ENCODE measurements at places on chromosomes 6 and 20.
A peak's percentile ranks its signal among the peaks of the same experiment; 100 is the strongest.

DNA sequence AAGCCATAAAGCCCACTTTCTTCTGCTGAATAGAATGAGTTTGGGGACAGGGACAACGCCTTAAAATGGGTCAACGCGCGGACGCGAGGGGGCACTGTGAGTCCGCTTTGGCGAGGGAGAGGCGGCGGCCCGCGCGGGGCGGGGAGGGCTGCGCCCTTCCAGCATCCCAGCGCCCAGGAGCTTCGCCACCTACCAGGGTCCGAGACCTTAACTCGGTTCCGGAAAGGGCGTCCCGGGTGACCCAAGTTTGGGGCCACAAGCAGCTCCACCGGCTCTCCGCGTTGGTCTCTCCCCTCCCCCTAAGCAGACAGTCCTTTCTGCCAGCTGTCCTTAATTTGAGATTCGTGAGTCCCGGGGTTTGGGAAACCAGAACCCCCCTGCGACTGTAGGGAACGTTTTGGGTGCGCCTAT, 1.8 kb upstream of the SAMD5 start:
- no peak for DNase-seq

DNA sequence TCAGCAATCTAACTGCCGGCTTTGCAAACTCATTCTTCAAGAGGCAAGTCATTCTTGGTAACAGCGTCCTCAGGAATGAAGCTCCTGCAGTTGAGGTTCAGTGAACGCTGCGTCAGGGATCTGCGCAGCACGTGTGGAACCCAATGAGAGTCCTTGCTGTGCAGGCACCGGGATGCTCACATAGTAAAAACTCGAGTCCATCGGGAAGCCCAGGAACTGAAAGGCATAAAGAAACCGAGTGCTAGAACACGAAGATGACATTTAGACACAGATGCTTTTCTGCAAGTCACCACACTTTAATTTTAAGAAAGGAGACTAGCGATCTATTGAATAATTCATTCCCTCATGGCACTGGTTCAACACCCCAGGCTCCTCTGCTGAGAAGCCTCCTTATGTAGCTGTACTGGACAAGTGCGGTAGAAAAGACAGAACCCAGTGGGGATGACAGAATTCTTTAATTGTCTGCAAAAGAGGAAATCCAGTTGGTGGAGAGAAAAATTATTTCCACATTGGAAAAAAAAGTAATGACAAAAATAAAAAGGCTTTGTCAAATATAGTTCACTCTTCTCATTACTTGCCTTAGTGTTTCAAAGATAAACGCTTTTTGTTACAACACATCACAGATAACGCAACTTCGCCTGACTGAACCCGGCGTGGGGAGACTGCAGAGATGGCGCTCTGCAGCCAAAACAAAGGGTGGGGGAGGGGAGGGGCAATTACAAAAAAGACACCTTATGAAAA, 1.9 kb upstream of the AFDN start:
- no peak for DNase-seq

- DNase-seq = no peak
These were observed 22.5 kb upstream of the HFE start for GRCh38 chr6:26064619-26065257.

GRCh38 chr6:52360601-52361413, 1.1 kb upstream of the PAQR8 start:
- DNase-seq = no peak

DNA sequence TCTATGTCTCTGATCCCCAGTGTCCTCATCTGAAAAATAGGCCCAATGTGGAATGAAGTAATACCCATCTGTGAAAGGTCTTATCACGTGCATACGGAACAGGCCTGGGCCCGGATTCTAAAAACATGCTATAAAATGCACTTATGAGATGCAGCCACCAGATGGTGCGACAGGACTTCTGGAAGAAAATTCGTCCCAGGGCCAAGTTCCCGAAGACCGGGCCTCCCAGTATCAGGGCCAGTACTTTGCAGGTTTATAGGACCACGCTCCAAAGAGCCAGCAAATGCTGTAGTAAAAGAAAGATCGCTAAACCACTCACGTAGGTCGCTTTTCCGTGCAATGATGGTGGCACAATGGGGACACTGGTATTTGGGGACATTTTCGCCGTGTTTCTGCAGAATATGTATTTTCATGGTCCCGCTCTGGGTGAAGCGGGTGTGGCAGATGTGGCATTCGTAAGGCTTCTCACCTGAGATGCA, 10.6 kb downstream of the CTCFL start:
- DNase-seq = peak; percentile 45

- DNase-seq = no peak
These were observed 60.8 kb upstream of the TBXT start for GRCh38 chr6:166228425-166228824.

GRCh38 chr6:25473447-25473846, 178.6 kb upstream of the SCGN start:
- DNase-seq = no peak

DNA sequence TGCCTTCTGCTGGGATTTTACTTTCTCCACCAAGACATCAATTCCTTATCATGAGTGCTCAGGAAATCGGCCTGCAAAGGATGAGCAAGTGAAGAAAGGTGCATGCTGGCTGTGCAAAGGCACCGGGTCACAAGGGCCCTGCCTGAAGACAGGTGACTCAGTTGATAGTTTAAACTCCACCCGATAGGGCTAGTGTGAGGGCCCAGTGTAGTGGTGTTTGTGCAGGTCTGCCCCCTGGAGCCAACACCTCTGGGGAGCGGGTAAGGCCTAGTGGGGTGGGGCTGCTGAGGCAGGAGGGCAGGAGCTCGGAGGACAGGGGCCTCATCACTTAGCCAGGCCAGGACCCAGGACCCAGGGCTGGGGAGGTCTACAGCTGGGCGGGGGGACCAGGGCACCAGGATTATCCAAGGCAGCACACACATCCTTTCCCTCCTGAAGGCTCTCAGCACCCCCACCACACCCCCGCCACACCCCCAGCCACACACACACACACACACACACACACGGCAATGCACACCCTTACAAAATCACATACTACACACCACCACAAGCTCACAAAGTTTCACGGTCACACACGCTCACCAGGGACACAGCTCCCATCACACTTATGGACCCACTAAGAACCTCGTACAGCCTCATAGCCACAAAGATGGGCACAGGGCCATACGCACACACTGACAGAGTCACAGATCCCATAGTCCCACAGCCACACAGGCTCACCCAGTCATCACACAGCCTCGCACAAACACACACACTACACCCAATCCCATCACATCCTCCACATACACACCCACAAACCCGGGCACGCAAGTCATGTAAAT, 75.4 kb downstream of the GRM4 start:
- no peak for DNase-seq

- no peak for DNase-seq
These were observed 259.4 kb upstream of the ECI2 start for GRCh38 chr6:4394786-4395185.

DNA sequence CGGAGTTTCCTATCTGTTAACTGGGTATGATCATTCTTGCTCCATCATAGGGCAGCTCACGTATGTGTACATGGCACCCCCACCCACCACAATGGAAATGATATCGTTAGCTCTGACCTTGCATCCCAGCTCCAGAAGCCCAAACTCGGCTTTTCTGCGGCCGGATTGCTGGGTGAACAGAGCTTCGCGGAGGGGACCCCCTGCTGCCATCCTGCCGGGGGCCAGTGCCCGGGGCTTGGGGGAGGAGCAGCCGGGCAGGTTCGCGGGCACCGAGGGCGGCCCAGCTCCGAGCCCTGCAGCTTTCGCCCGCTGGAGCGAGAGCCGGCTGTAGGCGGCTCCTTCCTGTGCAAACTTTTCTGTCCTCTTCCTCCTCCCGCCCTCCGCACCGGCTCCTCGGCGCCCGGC, 24.9 kb upstream of the FUCA2 start:
- DNase-seq = no peak

DNA sequence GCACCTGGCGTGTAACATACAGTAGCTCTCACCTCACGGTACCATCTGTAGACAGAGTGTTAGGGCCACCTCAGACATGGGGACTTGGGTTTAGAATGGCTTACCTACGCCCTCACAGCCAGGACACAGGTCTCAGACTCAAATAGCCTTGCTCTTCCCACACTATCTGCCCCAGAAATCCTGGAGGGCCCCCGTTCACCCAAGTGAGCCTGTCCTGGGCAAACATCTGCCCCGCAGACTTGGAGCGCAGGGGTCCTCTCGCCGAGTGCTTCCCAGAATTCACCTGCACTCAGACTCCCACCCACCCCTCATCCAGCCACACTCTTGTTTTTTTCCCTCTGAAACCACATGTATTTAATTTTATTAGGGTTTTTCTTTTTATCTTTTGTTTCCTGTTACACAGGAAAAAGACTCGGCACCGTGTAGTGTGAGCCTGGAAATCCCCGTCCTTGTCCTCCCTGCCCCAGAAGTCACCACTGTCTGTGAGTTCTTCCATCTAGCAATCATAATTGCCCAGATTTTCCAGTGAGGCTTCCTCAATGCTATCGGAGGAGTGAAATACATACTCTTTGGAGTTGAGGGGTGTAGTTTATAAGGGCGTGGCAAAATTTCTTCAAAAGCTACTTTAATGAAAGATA, 17.1 kb upstream of the MAP1LC3A start:
- DNase-seq = no peak

DNA sequence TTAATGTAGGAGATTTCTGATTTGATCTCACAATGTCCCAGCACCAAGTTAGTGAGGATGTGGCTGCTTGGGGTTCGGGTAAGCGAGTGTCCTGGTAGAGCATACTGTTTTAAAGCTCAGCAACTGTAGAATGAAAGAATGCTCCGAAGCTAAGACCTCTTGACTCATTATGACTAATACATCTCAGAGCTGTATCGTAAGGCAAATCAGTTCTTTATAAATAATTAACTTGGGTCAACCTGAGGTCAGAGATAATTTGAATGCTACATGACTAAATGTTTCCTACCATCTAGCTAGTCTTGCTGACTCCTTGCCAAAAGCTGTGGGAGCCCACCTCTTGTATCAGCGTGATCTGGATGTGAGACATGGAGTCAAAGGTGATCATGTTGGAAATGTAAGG, 128.8 kb upstream of the PDE7B start:
- DNase-seq = no peak

DNA sequence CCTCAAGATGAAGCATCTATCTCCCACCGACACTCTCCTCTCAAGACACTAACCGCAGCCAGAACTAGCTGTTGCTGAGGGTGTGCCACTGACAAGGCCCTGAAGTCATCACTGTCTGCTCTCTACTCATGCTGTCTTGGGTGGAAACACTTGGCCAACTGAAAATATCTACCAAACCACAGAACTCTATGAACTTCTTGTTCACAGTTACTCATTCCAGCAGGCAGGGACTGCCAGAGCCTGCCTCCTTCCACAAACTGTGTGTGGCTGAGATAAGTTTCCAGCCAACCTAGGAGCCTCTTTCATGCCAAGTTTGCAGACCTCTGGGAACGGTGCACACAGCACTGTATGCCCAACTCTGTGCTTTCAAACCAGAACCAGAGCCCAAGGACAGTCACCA, 45.5 kb upstream of the NXT1 start:
- DNase-seq = no peak

DNA sequence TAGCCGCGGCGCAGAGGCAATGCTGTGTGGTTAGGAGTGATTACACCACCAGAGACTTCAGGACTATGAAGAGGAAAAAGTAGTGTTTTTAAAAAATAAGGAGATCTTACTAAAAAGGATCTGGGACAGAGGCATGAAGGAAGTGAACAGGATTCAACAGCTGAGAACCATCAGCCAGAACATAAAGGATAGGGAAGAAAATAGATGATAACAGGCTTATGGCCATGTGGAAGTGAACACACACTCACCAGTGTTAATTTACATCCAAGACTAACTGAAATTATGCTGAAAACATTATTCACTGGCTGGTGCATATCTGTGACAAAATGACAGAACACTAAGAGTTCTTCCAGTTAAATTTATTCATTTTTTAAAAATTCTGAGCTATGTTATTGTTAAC, 47.5 kb upstream of the BCLAF1 start:
- DNase-seq = no peak

- DNase-seq = no peak
These were observed 30.7 kb downstream of the CDK19 start for GRCh38 chr6:110784610-110784979.

DNA sequence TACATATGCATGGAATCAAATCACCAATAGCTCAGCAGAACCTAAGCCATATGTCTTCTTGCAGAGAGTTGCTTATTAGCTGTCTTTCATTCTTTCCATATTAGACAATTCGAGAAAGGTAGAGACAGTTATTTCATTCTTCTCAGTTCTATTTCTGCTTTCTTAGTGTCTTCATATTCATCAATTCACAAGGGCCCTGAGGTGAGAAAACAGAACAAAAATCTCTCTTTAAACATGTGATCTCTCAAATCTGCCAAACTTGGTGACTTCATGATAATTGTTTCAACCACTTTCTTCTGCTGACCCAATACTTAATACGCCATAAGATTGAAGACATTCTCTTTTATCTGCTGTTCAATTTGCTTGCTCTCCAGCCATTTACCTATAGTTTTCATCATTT, 229.7 kb upstream of the MARCKS start:
- DNase-seq = no peak

DNA sequence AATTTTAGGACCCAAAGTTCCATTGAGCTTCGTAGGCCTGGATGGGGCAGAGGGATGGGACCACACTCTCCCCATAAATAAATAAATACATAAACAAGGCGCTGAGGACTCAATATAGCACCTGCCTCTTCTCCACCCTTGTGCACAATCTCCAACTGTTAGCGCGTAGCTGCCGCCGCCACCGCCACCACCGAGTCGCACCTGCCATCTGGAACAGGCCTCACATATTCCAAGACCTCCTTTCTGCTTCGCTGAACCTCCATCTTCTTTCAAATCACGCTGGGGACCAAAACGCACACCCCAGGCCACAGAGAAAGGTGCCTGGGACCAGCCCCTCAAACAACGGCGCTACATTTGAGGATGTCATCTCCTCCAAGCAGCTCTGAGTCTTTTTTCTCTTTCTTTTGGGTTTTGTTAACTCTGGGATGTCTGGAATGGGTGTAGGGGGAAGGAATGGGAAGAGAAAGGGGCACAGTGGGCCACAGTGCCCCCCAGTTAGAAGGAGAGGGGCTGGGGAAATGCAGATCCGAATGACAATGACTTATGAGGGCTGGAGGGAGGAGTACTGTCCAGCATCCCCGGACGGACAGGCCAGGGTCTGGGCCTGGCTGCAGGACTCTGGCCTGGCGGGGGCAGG, 49.7 kb downstream of the NOL4L start:
- DNase-seq = no peak

GRCh38 chr20:37567331-37567665, 39.6 kb upstream of the BLCAP start:
- DNase-seq = no peak

GRCh38 chr6:159693894-159694545, 979 bp upstream of the SOD2 start:
- DNase-seq = no peak

DNA sequence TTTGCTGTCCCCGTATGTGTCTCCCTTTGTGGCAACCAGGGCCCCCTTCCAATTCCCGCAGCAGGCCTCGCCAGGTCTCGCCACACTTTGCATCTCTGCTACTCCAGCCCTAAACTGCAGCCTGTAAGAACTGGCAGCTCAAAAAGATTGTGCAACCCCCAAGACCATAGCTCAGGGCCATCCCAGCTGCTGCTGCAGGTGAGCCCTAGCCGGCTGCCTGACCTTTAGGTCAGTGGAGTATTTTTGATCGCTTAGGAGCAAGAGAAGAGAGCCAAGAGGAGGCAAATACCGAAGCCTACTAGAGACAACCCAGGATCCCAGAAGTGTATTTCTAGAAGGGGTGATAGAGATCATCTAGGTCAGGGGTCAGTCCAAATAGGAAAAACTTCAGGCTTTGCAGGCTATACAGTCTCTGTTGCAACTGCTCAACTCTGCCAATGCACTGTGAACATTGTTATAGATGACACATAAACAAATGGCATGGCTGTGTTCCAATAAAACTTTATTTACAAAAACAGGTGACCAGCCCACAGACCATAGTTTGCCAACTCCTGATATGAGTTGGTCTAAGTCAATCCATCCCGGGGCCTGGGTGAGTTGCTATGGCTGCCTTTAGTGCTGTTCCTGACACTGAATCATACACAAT, 138.4 kb downstream of the EYA2 start:
- no peak for DNase-seq

All from iPS DF 6.9 (cell line).